Brain (organoid and tissue), 16 donors: ENCODE measurements at places on chromosomes 12 and 14.

GRCh38 chr14:36194663-36195062 is 18.1 kb upstream of the PTCSC3 start:
- DNase-seq: no peak

GRCh38 chr14:90782892-90783291 is 33.3 kb downstream of the TTC7B start:
- DNase-seq: no peak

GRCh38 chr12:104462931-104463339 is 6.2 kb downstream of the CHST11 start:
- DNase-seq: no peak

DNA sequence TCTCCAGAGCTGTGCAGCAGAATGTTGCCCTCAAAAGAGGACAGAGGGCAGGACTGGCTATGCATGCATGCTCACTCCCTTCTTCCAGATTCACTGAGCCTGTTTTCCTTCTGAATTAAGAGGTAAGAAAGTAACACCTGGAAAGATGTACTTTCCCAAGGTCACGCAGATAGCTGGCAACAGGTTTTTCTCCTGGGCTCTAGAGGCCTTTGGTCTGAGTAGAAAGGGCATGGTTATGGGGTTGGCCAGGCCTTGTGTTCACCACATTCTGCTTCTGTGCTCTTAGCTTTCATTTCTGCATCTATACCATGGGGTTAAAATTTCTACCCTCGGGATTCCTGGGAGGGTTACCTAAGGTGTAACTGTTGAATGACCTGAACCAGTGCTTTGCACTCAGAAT is 57.5 kb downstream of the RASSF3 start:
- no peak for DNase-seq

DNA sequence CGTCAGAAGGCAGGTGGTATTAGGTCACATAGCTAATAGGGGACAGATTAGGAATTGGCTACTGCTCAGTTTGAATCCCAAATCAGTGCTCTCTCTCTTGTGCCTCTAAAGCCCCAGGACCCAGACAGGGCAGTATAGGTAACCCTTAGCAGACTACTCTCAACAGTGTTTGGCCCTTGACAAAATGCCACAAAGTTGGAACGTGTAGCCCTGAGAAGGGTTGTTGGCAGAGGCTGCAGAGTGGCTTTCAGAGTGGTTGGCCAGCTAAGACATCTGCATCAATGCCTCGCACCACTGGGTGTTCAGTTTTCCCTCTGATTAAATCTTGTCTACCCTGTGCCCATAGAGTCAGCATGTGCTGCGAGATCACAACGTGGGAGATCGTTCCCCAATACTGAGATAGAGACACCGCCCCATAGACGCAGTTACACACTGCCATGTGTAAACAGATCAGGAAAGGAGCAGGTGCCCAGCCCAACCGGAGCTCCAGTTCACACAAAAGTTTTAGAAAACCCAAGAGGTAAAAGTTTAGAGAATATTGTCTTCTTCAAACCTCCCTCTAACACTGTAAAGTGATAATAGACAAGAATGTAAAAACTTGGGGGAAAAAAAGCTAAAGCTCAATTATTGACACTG is 48.3 kb downstream of the EML1 start:
- no peak for DNase-seq

- DNase-seq: no peak
Measured at GRCh38 chr12:85971800-85972199, 97.7 kb downstream of the NTS start.

GRCh38 chr12:98771811-98772752 is 127.0 kb downstream of the APAF1 start:
- DNase-seq: no peak

- DNase-seq: no peak
Measured at GRCh38 chr12:42382013-42382696, 56.2 kb downstream of the PPHLN1 start.
